Immature natural killer cell (primary cell): ENCODE measurements at places on chromosomes 16 and 17. TPM values are rescaled to one million over a fixed set of nuclear protein-coding genes. Genes with fewer than 3 reads are reported as not detected.

DNA sequence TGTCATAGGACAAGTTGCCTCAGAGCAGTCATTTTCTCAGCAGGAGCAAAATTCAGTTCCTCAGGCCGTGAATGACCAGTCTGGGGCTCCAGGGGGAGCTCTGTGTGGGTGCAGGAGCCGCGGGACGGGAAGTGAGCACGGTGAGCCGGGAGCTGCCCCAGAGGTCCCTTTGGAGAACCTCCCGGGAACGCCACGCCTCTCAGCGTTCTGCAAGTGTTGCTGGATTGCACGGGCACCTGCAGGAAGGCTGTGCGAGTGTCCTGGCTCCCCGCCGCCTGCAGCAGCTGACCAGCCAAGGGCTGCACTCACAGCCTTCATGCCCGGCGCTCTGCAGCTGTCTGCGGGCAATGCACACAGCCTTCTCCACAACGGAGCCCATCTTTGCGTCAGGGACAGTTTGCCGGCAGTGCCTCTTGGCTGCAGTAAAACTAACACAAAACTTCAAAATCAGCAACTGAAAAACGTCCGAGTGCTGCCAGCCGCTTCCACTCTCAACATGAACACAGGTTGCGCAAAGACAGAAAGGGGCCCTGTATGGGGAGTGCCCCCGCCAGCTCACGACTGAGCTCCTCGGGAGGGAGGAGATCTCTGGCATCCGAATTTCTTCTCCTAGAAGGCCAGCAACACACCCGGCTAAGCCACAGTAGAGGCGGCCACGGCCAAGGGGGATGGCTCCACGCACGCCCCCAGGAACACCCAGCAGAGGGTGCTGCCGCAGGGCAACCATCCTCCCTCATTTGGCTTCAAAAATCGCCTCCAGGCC is 16.0 kb downstream of the NDUFAF8 start:
- no peak for DNase-seq

DNA sequence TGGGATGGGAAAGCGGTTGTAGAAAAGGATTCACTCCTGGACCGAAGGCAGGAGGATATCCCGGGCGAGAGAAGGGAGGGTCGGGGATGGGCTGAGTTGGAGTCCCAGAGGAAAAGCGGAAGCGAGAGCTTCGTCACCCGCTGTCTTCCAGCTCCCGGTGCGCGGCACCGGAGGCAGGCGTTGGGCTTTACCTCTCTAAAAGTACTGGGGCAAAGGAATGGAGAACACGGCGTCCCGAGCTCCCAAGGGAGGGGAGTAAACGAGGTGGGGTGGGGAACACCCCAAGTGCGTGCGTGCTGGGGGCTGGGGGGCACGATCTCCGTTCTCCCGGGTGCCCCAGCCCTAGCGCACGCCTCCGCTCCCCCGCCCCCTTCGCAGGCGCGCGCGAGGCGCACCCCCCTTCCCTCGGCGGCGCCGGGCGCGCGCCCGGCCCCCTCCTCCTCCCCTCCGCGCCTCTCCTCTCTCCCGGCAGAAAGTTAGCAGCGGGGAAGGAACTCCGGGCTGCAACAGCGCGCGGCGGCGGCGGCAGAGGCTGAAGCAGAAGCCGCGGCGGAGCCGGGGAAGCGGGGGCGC is at the start of gene HS3ST4:
TSS of gene HS3ST4 (plus strand) at position 441 of the 573 bp plus-strand sequence.
- DNase-seq: no peak

DNA sequence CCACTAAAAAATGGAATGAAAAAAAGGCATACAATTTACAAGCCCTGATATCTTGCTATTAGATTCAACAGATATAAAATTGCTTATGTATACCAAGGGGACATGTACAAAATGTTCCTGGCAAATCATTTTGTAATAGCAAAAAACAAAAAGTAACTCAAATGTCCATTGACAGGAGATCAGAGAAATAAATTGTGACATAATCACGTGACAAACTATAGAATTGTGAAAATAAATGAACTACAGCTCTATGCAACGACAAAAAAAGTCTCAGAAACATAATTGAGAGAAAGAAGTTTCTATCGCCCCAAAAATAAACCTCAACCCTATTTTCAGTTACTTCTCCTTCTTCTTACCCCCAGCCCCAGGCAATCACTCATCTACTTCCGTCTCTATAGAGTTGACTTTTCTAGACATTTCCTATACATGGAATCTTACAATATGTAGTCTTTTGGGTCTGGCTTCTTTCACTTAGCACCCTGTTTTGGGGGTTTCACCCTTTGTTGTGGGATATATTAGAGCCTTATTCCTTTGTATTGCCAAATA is 12.1 kb upstream of the ACE start:
- DNase-seq: no peak

Gene GLIS2
- polyA plus RNA-seq: not detected

DNA sequence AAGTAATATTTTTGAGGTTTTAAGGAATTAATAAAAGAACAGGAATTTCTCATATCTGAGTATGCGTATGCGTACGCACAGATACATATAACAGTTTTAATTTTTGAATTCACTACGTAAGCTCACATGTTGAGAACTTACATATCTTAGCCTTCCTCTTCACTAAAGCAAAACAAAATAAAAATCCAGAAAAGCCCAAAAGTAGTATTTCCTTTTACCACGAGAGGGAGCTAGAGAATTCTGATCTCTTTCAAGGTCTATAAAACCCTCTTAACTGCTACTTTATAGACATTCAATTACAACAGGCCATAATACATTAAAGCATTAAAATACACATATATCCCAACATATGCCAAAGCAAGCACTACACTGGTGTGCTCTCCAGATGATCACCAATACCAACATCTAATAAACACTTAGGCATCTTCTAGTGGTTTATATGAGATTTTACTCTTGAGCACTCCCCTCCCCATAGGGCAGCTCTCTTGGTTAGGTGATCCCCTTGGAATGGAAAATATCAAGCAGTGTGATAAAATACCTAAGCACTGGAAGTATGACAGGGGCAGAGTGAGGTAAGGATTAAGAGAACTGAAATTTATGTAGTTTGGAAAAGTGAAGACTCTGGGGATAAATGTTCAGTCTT is 94.0 kb downstream of the SKAP1 start:
- DNase-seq: peak; percentile 58

DNA sequence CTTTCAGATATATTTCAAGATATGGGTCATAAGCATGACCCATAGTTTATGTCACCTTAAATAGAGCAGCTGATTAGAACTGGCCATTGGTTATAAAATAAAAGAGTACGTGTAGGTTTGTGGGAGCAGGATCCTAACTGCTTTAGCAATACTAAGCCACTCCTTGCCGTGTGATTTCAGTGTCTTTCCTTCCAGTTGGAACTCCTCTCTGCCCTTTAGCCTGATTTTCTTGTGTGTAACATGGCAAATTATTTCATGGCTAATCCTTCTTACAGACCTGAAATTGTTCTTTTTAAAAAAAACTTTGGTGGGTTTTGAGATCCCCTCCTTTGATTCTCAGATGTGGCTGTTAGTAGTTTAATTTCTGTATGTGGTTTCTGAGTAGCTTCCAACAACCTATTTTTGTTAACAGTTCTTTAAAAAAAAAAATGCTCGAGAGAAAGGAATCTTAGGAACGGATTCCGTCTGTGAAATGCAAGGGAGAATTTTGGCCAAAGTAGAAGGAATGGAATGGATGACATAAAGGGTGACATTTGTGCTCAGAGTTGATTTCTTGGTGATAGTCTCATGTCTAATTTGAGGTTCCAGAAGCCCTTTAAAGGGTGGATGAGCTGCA is 39.9 kb downstream of the DHRS7B start:
- DNase-seq: no peak

- DNase-seq: peak; percentile 79
Measured at GRCh38 chr17:63998050-63998720, at the start of gene PRR29. Gene PRR29, plus strand, starts transcription at chr17:63998351. Its CDS starts 14 bp downstream, at chr17:63998365.

GRCh38 chr17:8121681-8122421 is 2.1 kb downstream of the HES7 start:
- DNase-seq: peak; percentile 47

DNA sequence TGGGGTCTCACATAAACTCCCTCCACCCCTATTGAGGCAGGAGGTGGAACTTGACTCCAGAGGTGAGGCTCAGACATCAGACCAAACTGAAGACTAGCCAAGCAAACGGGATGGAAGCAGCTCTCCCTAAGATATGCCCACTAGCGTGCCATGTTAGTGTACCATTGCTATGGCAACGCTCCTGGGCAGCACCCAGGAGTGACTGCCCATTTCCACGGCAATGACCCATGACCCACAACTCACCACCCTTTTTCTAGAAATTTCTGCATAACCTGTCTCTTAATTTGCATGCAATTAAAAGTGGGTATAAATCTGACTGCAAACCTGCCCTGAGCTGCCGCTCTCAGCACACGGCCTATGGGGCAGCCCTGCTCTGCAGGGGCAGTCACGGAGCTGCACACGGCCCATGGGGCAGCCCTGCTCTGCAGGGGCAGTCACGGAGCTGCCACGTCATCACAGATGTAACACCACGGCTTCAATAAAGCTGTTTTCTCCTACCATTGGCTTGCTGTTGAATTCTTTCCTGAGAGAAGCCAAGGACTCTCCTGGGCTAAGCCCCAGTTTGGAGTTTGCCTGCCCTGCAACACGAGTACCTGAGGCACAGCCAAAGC is 164.3 kb downstream of the RBFOX3 start:
- no peak for DNase-seq

DNA sequence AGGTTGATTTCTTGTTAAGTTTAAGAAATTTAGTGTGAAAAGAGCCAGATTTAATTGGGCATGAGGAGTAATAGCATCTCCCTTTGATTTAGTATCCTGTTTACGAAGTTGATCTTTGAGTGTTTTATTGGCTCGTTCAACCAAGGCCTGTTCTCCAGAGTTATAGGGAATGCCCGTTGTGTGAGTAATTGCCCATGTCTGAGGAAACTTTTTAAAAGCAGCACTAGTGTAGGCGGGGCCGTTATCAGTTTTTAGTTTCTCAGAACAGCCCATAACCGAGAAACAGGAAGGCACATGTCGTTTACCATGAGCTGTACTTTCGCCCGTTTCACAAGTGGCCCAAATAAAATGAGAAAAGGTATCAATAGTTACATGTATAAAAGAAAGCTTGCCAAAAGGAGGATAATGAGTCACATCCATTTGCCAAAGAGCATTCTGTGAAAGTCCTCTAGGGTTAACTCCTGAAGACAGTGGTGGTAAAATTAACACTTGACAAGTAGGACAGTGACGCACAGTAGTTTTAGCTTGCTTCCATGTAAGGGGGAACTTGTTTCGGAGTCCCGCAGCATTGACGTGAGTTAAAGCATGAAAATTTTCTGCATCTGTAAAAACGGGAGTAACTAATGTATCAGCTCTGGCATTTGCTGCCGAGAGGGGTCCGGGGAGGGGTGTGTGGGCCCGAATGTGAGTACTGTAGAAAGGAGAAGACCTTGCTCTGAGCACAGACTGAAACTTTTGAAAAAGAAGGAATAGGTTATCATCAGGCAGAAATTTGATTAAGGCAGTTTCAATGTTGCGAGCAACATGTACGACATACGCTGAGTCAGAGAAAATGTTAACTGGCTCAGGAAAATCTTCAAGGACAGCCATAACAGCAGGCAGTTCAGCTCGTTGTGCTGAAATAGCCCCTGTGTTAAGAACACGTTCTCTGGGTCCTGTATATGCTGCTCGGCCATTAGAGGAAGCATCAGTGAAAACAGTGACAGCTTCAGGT is 18.5 kb upstream of the KCTD5 start:
- peak; percentile 44 for DNase-seq

GRCh38 chr17:19010729-19011505 is 6.4 kb upstream of the FAM83G start:
- no peak for DNase-seq

DNA sequence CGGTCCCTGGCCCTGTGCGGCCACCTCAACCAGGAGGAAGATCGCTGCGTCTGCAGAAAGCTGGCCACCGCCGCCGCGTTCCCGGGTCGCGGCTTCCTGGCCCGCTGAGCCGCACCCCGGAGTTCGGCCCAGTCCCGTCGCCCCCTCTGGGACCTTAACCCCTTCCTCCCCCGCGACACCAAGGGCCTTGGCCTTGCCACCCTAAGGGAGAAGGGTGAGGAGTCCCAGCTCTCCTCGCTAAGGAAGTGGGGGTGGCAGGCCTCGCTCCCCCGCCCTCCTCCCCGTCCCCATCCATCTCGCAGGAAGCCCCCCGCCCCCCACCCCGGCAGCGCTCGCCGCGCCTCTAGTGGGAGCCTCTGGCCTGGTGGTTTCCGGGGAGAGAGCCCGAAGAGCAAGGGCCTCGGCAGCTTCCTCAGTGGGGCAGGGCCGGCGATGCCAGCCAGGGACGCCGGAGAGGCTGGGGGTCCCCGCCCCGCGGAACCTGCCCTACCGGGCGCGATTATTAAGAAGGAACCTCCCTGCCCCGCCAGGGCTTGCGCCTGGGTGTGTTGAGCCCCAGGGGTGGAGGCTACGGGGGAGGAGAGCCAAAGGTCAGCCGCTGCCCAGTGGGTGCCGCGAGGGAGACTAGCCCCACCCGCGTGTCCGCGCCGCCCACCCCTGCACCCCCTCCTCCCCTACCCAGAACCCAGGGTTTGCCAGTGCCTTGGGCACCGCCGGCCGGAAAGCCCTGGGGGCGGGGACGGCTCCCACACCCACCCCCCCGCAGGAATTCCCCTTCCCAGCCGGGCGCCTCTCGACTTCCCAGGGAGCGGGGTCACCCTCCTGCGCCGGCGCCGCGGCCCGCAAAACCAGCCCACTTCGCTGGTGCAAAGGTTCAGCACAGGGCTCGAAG is 6.8 kb downstream of the CBX4 start:
- no peak for DNase-seq

DNA sequence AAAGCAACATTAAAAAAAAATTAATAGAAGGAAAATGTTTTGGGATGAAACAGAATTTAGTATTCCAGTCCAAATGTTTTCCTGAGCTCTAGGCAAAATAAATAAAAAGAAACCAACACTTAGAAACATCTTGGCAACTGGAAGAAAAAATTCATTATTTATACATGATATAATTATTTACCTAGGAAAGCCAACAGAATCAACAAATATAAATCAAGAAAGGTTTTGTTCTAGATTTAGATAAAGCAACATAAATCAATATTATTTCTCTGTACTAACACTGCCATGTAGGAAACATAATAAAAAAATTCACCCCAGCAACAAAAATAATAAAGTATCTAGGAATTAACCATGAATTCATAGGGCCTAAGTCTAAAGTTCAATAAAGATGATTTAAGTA is 167.4 kb downstream of the MYO1D start:
- DNase-seq: no peak

Gene PRSS53
- polyA plus RNA-seq: 0.27 TPM

Gene SOX8
- polyA plus RNA-seq: 0.12 TPM

Gene KRT12
- not detected for polyA plus RNA-seq

- DNase-seq: no peak
Measured at GRCh38 chr17:69287168-69287567, 39.8 kb downstream of the ABCA5 start.

GRCh38 chr17:21400816-21401593 is 24.8 kb downstream of the KCNJ12 start:
- no peak for DNase-seq

Gene MPV17L
- polyA plus RNA-seq: not detected
